NCI-H187 treated with DMSO at 0.1 percent for 48 hours (cell line): ENCODE measurements at places on chromosomes 3 and 15.

DNA sequence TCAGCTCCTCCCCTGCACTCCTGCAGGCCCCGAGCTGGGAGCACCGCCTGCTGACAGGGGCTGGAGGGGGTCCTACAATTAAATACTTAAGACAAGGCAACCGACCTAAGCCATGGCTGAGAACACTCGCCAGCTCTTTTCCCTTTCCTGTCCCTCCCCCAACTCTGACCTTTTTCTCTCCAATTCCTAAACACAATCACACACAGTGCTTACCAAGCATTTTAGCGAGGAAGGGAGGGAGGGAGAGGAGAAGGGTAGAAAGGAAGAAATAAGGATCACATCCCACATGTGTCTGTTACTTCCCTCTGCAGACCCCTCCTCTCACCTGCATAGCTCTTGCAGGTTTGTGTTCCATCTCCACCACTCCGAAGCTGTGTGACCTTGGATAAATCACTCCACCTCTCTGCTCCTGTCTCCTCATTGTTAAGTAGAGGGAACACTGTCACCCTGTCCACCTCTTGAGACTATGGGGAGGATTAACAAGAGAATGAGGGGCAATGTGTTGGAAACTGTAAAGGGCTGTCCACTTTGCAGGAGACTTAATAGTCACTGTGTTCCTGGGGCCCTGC, 63.6 kb downstream of the CYP11A1 start:
- no peak for DNase-seq

- DNase-seq: no peak
Measured at GRCh38 chr15:75648156-75649000, 666 bp downstream of the SNX33 start.

- DNase-seq: no peak
Measured at GRCh38 chr3:151837057-151837456, 23.1 kb downstream of the AADAC start.

GRCh38 chr3:33217866-33218445, 654 bp downstream of the SUSD5 start:
- no peak for DNase-seq

DNA sequence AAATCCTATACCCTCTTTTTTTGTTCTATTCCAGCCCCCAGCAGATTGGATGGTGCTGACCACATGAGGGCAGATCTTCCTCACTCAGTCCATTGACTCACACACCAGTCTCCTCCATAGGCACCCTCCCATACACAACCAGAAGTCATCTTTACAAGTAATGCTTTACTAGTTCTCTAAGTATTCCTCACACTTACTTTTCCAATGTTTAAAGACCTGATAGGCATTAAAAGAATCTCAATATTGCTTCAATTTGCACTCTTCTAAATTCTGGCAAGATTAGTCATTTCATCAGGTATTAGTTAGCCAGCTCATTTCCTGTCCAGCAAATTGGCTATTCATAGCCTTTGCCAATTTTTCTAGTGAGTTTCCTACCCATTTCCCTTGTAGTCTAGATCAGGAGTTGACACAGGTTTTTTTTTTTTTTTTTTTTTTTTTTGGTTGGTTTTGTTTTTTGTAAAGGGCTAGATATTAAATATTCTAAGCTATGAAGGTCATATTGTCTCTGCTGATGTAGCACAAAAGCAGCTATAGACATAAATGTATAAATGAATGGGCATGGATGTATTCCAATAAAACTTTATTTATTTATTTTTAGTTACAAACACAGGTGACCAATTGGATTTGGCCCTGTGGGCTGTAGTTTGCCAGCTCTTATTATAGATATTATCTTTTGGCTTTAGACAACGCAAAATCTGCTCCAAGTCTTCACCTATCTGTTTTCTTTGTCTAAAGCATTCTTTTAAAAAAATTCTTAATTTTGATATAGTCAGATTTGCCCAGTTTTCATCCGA, 76.1 kb downstream of the ABHD5 start:
- DNase-seq: no peak

DNA sequence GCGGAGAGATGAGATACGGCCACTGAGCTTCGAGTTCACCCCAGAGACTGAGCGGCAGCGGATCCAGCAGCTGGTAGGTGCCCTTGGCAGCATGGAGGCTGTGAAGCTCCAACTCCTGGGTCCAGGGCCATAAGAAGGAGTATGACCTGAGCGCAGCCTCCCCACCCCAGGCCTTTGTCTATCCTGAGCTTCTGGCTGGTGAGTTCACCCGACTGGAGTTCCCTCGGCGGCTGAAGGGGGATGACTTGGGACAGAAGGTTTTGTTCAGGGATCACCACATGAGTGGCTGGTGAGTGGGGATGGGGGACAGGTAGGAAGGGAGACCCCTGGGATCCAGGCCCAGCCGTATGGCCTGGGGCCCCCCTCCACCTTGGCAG, 2.6 kb downstream of the PPM1M start:
- no peak for DNase-seq

DNA sequence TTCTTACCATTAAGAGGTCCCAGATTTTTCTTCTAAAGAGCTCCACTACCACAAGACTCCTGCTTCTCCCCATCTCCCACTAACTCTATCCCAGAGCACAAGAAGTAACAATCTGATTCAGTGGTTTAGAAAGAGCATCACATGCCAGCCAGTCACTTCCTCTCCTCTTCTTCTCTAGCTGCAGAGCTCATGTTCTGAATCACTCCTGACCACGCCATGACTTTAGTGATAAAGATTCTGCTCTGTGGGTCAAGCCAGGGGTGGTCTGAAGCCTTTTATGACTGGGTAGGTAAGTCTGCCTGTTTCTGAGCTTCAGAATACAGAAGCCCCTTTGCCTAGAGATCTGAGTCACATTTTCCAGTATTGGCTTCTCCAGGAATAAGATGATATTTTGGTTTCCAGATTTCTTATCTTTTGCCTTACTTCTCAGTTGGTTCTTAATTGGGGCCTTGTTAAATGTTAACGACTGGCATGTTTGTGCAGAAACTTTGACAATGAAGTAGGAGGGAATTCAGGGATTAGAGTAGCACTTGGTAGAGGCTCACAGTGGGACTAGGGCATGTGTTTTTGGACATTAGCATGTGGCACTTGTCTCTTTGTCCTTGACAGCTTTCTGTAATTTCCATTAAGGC, 27.6 kb upstream of the ADAMTSL3 start:
- no peak for DNase-seq

DNA sequence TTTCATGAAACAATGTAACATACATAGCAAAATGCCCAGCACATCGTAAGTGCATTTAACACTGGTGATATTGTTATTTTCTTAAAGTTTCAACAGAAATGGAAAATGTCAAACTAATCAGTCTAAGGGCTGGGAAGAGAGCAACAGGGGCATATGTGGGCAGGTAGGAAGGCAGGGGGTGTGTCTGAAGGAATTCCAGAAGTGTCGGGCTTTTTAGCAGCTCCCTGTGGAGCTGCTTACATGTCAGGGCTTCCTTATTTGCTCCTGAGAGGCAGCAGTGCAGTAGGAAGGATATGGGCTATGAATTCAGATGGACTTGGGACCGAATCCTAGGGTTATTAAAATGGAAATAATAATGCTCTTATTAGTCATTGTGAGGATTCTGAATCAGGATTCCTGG, 311.6 kb downstream of the CLSTN2 start:
- DNase-seq: no peak

- DNase-seq: no peak
Measured at GRCh38 chr3:14301558-14301957, 100.8 kb upstream of the SLC6A6 start.

DNA sequence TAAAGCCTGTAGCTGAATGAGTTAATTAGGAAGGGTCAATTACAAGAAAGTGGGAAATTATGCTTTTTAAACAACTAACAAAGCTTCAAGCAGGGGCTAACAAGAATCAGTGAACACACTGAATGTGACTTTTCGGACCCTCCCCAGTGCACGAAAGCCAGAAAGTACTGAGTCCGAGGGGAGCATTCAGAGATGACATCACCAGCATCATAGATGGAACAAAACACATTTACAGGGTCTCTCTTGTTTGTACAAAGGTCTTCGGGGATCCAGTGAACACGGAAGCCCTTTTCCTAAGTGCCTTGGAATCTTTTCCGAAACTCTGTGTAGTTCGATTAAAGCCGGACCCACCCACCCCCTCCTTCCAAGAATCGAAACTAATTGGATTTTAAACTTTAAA, 829 bp downstream of the DCP1A start:
- no peak for DNase-seq

DNA sequence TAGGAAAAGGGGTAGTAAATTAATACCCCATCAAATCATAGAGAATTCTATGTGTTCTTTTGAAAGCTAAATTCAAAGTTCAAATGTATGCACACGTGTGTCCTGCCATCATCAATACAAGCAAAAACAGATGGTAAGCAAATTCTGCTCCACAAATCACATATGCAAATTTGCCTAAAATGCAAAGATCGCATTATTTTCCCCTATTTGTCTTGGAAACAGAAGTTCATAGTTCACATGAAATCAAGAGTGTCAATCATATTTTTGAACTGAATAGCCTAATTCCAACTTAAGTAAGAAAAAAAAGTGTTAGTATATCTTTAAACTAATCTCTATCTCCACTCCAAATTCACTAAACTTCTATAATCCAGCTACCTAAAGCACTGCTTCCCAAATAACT, 8.5 kb downstream of the ADAM10 start:
- DNase-seq: no peak

DNA sequence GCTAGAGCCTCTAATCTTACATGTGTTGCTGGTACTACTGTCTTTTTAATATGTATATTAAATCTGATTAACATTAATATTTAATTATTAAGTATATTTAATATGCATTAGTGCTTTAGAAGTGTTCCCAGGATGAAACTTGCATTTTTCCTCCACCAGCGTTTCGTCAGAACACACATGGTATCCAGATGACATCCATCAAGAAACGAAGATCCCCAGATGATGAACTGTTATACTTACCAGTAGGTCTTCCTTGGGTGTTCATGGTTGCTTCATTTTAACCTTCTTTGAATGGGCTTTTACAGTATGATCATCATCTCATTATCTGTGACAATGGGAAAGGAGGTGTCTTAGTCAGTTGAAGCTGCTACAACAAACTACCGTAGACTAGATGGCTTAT, 238.0 kb downstream of the TP63 start:
- no peak for DNase-seq

- DNase-seq: no peak
Measured at GRCh38 chr15:31579976-31580375, 253.3 kb downstream of the KLF13 start.

GRCh38 chr15:92123962-92124656, 269.6 kb upstream of the ST8SIA2 start:
- DNase-seq: no peak

DNA sequence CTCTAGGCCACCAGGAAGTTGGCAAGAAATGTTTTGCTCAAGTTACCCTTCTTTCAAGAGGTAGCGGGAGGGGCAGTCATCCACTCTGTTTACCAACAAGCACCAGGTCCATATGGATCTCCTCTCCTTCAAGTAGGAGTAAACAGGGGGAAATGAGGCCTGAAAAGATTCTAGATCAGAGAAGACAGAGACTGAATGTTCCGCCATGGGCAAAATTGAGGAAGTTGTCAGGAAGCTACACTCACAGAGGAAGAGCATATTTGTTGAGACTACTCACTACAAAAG, 81.6 kb downstream of the KLF15 start:
- no peak for DNase-seq

GRCh38 chr3:56089739-56090138, 378.5 kb downstream of the ERC2 start:
- no peak for DNase-seq

DNA sequence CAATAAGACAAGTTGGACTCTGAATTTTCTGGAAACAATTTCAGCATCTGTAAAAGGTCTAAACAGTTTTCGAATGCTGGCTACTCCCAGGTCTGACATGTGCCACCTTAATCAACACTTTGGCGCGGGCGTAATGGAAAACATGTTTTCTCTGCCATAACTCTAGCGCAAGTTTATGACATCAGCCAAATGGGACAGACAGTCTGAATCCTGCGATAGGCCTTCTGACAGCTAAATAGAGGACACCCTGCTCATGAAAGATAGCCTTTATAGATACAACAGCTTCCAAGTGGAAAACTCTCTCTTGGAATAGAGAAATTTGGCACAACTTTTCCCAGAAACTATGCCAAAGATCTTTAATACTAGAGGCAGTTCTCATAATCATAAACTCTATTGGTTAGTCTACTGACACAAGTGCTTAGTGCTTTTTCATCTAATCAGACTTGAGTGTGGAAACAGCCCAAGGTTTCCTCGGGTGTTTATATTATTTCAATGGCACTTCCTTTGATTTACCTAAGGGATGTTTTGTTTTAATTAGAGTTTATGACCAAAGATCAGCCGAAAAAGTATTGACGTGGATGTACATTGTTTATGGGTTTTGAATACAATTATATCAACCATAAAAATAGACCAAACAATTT, 120.1 kb upstream of the DPH6 start:
- no peak for DNase-seq

GRCh38 chr15:100266166-100266565, 75.6 kb downstream of the ADAMTS17 start:
- no peak for DNase-seq

- DNase-seq: no peak
Measured at GRCh38 chr15:42974202-42974862, 53.8 kb upstream of the TTBK2 start.

GRCh38 chr3:79111375-79112052, 656.3 kb downstream of the ROBO1 start:
- no peak for DNase-seq

- DNase-seq: no peak
Measured at GRCh38 chr3:45486136-45486535, 97.8 kb downstream of the LARS2 start.

DNA sequence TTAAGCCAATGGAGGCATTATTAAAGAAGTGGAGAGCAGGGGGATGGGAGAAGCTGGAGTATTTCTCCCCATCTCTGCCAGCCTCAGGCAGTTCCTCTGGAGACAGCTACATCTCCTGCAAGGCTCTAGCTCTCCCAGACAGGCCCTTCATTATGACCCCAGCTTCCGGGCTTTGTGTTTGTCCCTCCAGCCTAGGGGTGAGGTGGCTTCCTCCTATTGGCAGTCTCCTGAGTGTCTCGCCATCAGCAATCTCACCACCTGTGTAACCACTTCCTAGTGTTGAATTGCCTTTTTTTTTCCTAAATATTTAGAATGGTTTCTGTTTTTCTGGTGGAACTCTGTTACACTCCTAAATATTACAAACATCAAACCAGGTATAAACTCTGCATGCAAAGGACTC, 122.3 kb downstream of the FAM174B start:
- no peak for DNase-seq

GRCh38 chr3:169278092-169278491, 385.4 kb downstream of the MECOM start:
- DNase-seq: no peak

DNA sequence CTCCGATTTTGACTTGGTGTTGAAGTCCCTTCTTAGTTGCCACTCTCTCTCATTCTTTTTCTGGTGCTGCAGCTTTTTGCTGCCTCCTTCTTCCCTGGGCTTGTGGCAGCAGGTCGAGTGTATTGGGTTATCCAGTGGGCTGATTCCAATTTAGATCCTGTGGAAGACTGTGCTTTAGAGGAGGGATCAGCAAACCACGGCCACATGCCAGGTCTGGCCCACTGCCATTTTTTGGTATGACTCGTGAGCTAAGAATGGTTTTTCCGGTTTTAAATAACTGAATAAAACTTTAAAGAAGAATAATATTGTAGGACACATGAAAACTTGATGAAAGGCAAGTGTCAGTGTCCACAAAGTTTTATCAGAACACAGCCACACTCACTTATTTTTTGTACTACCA, 330.5 kb downstream of the ROBO2 start:
- no peak for DNase-seq

- DNase-seq: no peak
Measured at GRCh38 chr3:14405360-14406238, 3.2 kb downstream of the SLC6A6 start.

- no peak for DNase-seq
Measured at GRCh38 chr15:65258375-65259262, 28.1 kb downstream of the PARP16 start.

GRCh38 chr15:68852461-68852860, 31.8 kb upstream of the ANP32A start:
- DNase-seq: no peak
